ENCODE measurements at places on chromosomes 7 and 10. TPM values are rescaled to one million over a fixed set of nuclear protein-coding genes. Genes with fewer than 3 reads are reported as not detected.

Gene HIBADH
- 23.2 TPM for total RNA-seq

Gene CDHR1
- total RNA-seq = 0.31 TPM

Gene TLX1
- total RNA-seq = not detected

Gene WDFY4
- 0.07 TPM for total RNA-seq

Gene USP6NL
- total RNA-seq = 37.3 TPM

Gene WEE2
- 0.16 TPM for total RNA-seq

Gene MAP3K8
- total RNA-seq = 16.8 TPM

Gene PHKG1
- total RNA-seq = 1.2 TPM

Gene CRCP
- total RNA-seq = 32.4 TPM

Gene MRLN
- total RNA-seq = not detected

Gene SDK1
- total RNA-seq = 39.6 TPM

Gene CHST15
- total RNA-seq = 8.1 TPM

GRCh38 chr7:149707448-149707886 lies 65.9 kb downstream of the ZNF467 start:
- DNase-seq = no peak
- no peaks in the 10 kb centered on the region for H3K27me3 ChIP-seq
- no peaks in the 10 kb centered on the region for H3K4me1 ChIP-seq
- no peak overlapping the region for H3K4me3 ChIP-seq
- H3K36me3 ChIP-seq = peaks cover 2% of the 10 kb centered on the region

DNA sequence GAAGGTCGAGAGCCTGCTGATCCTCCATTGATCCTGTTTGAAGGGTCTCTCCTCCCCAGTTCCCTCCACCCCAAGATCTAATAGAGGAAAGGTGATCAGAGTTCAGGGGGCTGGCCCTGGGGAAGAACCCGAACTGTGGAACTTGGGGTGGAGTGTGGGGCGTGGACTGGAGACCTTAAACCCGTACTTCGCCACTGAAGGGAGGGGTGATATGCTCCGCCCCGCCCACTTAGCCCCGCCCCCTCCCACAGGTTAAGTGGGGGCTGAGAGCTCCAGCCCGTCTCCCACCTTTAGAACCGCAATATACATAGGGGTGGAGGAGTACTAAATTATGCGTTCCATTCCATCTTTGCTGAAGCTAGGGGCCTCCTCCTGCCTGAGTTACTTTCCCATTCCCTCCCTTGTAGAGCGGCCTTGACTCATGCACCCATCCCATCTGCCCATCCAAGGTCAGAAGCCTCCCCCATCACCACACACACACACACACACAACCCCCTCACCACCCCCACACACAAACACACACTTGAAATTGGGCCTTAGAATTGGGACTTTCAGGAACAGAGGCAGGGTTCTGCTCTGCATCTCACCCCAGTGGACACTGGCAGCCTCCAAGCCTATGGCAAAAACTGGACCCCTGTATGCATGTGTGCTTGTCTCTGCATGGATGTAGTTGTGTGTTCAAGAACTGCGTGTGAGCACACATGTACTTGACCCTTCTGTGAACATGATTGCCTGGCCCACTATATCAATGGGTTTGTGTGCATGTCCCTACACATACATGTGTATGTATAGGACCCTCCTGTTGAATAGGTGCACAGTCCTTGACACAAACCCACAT lies 991 bp downstream of the SEMA4G start:
- H3K4me1 ChIP-seq = peaks cover 31% of the 10 kb centered on the region
- H3K4me3 ChIP-seq = peak overlapping the region; percentile 79

DNA sequence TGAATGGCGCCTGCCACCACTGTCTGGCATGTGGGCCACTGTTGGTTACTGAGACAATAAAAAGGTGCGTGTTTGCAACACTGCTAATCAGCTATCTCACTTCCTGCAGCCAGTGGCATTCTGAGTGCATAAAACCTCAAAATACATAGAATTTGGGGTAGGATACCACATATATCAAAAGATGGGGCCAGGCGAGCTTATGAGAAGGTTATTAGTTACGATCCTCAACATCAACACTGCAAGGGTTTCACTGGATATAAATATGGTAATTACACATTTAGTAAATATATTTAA lies 200.2 kb downstream of the WDR37 start:
- no peaks in the 10 kb centered on the region for H3K4me1 ChIP-seq
- no peak overlapping the region for H3K4me3 ChIP-seq
- H3K27me3 ChIP-seq = peaks cover 4% of the 10 kb centered on the region

- peak overlapping the region; percentile 97 for H3K4me3 ChIP-seq
- H3K4me1 ChIP-seq = peaks cover 17% of the 10 kb centered on the region
- no peaks in the 10 kb centered on the region for H3K27me3 ChIP-seq
- H3K27ac ChIP-seq = peak overlapping the region; percentile 77
- peaks cover 7% of the 10 kb centered on the region for H3K36me3 ChIP-seq
These were observed 1.4 kb downstream of the MDH2 start for GRCh38 chr7:76049295-76049694.

GRCh38 chr7:55104712-55105433 lies 86.1 kb downstream of the EGFR start:
- H3K4me1 ChIP-seq = peaks cover 27% of the 10 kb centered on the region
- peaks cover 3% of the 10 kb centered on the region for H3K27me3 ChIP-seq
- H3K27ac ChIP-seq = no peak overlapping the region
- peaks cover 3% of the 10 kb centered on the region for H3K36me3 ChIP-seq
- no peak overlapping the region for H3K4me3 ChIP-seq

DNA sequence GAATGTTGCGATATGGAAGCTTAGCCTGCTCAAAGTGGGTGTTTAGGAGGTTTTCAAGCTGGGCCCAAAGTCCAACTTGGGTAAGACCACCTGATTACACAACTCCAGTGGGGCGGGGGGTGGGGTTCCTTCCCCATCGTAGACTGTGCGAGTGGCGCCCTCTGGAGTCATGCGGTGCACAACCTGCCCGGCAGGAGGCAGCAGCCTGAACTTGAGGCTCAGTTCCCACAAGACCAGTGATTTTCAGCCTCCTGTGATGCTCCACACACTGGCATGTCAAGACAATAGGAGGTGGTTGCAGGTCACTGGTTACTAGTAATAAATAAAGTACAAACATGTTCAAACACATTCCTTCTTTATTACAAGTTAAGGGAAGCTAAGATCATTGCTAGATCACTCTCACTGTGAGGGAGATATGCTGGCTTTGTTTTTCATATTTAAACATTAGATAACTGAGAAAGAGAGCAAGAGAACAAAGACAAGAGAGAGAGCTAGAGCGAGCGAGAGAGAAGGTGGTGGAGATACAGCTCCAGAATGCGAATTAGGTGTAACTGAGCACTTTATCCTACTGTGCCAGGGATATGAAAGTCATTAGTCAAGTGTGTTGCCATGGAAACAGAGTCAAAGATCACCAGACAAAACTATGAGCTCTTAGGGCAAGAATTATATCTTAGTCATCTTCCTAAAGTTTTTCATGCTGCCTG lies 97.4 kb upstream of the BMPER start:
- peaks cover 12% of the 10 kb centered on the region for H3K4me1 ChIP-seq
- no peak overlapping the region for H3K27ac ChIP-seq
- H3K36me3 ChIP-seq = no peaks in the 10 kb centered on the region
- H3K27me3 ChIP-seq = peaks cover 49% of the 10 kb centered on the region
- H3K4me3 ChIP-seq = no peak overlapping the region

DNA sequence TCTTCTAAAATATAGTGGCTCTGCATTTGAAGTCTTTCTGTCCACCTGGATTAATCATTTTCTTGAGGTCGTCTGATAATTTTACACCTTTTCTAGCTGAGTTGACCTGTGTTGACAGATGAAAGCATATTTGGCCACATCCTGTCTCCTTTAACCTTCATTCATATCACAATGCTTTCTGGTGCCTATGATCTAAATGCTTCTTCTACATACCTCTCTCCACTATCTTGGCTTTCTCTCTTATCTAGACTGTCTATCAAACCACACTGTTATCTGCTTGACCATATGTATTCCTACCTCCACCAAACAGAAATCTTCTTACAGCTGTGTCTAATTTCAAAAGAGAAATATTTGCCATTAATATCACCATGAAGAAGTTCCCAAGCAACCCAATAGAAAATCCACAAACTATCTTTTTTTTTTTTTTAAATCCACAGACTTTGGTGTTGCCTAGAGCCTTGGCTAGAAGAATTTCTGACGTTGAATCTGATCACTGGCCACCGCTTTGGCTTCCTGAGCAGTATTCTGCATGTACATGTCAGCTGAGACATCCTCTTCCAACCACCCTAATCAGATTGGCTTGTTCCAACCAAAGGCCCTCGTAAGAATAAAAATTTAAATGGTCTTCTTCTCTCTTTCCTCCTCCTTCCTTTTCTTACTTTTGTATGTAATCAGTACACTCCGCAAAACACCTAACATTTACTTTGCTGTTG lies 66.3 kb upstream of the SP4 start:
- no peak overlapping the region for H3K4me3 ChIP-seq
- H3K27ac ChIP-seq = no peak overlapping the region
- H3K4me1 ChIP-seq = peaks cover 9% of the 10 kb centered on the region

DNA sequence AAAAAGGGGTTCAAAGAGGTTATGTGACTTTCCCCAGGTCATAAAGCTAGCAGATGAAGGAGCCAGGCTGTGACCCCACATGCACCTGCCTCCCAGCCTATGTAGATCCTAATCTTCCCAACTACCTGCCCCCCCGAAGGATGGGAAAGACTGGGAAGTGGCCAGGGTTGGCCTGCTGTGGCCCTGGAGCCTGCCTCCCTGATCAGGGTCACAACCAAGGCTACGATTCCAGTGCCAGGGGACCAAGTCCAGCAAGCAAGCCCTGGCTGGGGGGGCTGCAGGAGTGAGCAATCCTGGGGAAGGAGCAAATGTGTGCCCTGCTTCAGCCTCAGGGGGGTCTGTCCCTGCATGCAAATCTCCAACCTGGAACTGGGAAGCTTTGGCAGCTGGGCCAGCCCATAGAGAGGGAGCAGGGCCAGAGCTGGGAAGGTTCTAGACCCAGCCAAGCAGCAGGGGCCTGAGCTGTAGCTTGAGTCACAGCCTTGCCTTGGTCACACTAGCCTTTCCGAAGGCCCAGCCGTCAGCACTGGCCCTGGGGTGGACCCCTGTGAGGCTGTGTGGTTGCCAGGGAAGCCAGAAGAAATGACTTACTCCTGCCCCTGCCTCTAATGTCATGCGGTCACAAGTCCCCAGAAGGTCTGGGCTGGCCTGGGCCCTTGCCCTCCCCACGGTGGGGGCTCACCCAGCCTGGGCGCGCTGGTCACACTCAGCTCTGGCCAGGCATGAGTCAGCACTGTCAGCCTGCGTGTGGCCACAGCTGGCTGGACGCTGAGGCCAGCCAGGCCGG lies 96.4 kb upstream of the ZMIZ1 start:
- DNase-seq = no peak
- no peaks in the 10 kb centered on the region for H3K36me3 ChIP-seq
- H3K27ac ChIP-seq = peak overlapping the region; percentile 98
- H3K4me1 ChIP-seq = peaks cover 29% of the 10 kb centered on the region

- no peaks in the 10 kb centered on the region for H3K36me3 ChIP-seq
- no peak overlapping the region for H3K4me3 ChIP-seq
- DNase-seq = no peak
These were observed 16.7 kb upstream of the CADPS2 start for GRCh38 chr7:122902751-122903495.

- no peaks in the 10 kb centered on the region for H3K4me1 ChIP-seq
- peak overlapping the region; percentile 25 for H3K27ac ChIP-seq
These were observed 127.2 kb downstream of the DLG5 start for GRCh38 chr10:77799352-77799751.

- H3K4me1 ChIP-seq = peaks cover 11% of the 10 kb centered on the region
- H3K27ac ChIP-seq = peak overlapping the region; percentile 71
- no peak for DNase-seq
- H3K4me3 ChIP-seq = no peak overlapping the region
- H3K27me3 ChIP-seq = no peaks in the 10 kb centered on the region
- no peaks in the 10 kb centered on the region for H3K36me3 ChIP-seq
These were observed 207.6 kb upstream of the KLF14 start for GRCh38 chr7:130941322-130942210.

GRCh38 chr7:116354171-116354545 lies 143.8 kb downstream of the TES start:
- H3K27ac ChIP-seq = no peak overlapping the region
- peaks cover 17% of the 10 kb centered on the region for H3K4me1 ChIP-seq
- DNase-seq = no peak
- H3K4me3 ChIP-seq = no peak overlapping the region
- H3K27me3 ChIP-seq = no peaks in the 10 kb centered on the region

- H3K36me3 ChIP-seq = no peaks in the 10 kb centered on the region
- H3K27ac ChIP-seq = no peak overlapping the region
- peaks cover 4% of the 10 kb centered on the region for H3K4me1 ChIP-seq
These were observed 53.1 kb upstream of the COBL start for GRCh38 chr7:51369746-51370145.

- H3K36me3 ChIP-seq = no peaks in the 10 kb centered on the region
- no peak for DNase-seq
- no peaks in the 10 kb centered on the region for H3K4me1 ChIP-seq
- H3K27ac ChIP-seq = no peak overlapping the region
- no peak overlapping the region for H3K4me3 ChIP-seq
These were observed 234.5 kb downstream of the TCERG1L start for GRCh38 chr10:131077031-131077430.

GRCh38 chr10:14036233-14036632 lies 294.5 kb downstream of the FRMD4A start:
- no peak overlapping the region for H3K27ac ChIP-seq
- no peak overlapping the region for H3K4me3 ChIP-seq
- peaks cover 5% of the 10 kb centered on the region for H3K27me3 ChIP-seq
- H3K36me3 ChIP-seq = no peaks in the 10 kb centered on the region

GRCh38 chr7:130896898-130897514 lies 163.0 kb upstream of the KLF14 start:
- peak overlapping the region; percentile 41 for H3K4me3 ChIP-seq
- peak; percentile 49 for DNase-seq
- peaks cover 3% of the 10 kb centered on the region for H3K27me3 ChIP-seq
- H3K4me1 ChIP-seq = peaks cover 24% of the 10 kb centered on the region
- H3K27ac ChIP-seq = peak overlapping the region; percentile 40

DNA sequence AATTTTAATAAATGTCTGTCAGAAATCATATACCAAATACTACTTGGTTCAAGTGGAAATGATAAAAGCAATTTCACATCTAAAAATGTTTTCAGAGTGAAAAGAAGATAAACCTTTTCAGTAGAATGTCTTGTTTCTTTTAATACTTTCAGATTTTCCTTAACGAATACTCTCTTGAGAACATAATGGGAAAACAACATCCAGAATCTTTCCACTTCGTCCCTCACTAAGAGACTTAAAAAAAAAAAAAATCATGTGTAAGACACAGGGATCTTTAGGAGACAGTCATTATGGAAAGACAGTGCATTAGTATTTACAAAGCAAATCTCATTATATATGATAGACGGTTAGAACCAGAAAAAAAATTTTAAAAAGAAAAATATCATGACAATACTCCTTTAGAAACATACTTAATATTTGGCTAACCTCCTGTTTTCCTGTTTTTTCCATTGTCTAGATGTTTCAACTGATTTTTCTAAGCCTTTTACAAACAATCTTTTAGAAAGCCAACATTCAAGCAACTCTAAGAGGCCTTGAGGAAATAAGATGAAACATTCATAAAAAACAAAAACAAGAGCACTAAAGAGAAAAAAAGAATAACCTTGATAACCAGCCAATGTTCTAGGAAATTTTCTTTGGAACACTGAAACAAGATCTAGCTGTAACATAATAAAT lies 339.9 kb upstream of the LRRN3 start:
- no peak overlapping the region for H3K4me3 ChIP-seq
- peaks cover 8% of the 10 kb centered on the region for H3K36me3 ChIP-seq
- H3K4me1 ChIP-seq = peaks cover 3% of the 10 kb centered on the region
- no peak for DNase-seq
- H3K27me3 ChIP-seq = no peaks in the 10 kb centered on the region
- no peak overlapping the region for H3K27ac ChIP-seq

GRCh38 chr10:133123050-133123745 lies 35.5 kb downstream of the ADGRA1 start:
- no peak for DNase-seq
- no peaks in the 10 kb centered on the region for H3K4me1 ChIP-seq
- H3K27me3 ChIP-seq = peaks cover 35% of the 10 kb centered on the region
- H3K27ac ChIP-seq = no peak overlapping the region
- no peak overlapping the region for H3K4me3 ChIP-seq
